Body of pancreas (tissue), 4 donors: ENCODE measurements at places on chromosomes 4 and X. TPM values are rescaled to one million over a fixed set of nuclear protein-coding genes. Genes with fewer than 3 reads are reported as not detected.

DCLK2 gene
- total RNA-seq, result 4.6 TPM

GUCY1B1 gene
- 11.9 TPM for total RNA-seq

SYTL4 gene
- 21.3 TPM for total RNA-seq

NAP1L3 gene
- total RNA-seq, result 0.33 TPM

DNA sequence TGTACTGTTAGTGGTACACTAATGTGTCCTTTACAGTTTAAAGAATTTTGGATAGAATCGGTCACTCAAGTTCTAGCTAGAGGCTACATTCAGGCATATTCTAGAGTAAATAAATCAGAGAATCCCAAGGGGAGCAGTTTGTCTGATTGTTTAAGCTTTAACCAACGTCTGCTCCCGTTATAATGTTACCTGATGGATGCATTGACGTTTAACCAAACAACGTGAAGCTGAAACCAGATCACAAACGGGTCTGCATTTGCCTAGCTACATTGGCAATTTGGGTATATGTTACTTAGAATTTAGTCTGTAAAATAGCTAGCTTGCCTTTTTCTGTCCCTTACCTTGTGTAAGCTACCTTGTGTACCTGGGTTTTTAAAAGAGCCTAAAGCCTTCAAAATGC, 1.6 kb downstream of the PI4K2B start:
- DNase-seq, result no peak

DNA sequence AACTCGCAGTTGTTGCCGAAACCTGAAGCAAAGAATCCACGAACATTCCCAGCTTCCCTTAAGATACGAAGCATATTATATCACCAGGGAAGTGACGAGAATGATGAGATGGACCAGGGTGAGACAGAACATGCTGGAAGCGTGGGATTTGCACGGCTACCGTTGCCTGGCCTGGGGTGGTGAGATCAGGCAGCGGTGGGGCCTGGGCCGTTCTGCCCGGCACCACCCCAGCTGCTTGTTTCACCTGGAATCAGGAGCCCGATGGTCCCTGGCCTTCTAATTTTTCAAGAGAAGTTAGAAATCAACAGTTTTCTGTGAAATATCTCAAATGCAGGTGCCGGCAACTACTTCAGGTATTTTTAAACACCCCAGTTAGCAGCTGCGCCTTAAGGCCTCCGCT, 5.7 kb downstream of the CLDN22 start:
- DNase-seq, result no peak

GRCh38 chrX:3006495-3006894, at the start of gene ARSH:
Gene ARSH (plus strand): TSS chrX:3006546. CDS start chrX:3006613, 67 bp downstream.
- no peak for DNase-seq

DNA sequence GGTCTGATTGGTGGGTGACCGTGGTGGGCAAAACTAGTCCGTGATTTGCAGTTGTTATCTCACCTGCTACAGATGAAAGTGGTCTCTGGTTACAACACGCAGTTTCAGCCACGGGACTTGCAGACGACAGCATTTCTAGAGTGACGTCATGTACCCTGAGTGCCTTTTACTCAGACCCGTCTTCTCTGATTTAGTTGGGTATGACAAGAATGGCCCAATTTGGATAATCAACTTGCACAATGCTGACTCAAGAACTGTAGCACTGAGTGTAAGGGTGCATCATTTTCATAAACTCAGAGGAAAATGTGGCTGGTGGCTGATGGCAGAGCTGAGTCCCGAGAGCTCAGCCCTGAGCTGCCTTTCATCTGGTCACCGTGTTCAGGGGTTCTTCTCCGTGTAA, 281.4 kb upstream of the FRG1 start:
- peak; percentile 42 for DNase-seq

- no peak for DNase-seq
Observed at GRCh38 chr4:13918110-13918509, 290.6 kb upstream of the BOD1L1 start.

GRCh38 chr4:187286525-187286924, 562.9 kb upstream of the FAT1 start:
- no peak for DNase-seq

DNA sequence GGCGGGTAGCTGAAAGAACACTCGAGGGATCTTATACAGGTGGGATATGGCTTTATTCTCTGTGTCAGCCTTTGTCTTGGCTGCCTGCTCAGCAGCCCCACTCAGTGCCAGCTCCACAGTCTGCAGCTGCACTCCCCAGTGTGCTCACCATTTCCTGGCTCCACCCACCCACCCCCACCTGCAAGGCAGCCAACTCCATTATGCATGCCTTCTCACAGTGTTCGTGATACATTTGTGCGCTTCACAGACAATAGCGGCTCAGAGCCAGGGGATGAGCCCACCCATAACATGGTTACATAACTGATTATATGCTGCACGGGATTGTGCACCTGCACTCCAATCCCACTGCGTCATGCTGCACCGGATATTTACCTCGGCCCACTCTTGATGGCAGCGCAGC, 8.8 kb upstream of the TMEM128 start:
- DNase-seq, result no peak

DNA sequence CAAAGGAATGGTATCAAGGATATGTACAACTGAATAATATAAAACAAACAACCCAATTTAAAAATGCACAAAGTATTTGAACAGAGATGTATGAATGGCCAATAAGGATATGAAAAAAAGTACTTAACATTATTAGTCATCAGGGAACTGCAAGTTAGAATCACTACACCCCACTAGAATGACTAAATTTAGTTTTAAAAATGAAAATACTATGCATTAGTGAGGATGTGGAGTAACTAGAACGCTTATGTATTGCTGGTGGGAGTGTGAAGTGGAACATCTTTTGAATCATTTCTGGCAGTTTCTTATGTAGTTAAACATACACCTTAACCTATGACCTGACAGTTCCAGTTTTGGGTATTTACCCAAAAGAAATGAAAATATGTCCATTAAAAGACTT, 13.0 kb upstream of the SLC16A2 start:
- no peak for DNase-seq

GRCh38 chr4:139007640-139008039, 7.9 kb upstream of the NOCT start:
- no peak for DNase-seq

- peak; percentile 48 for DNase-seq
Observed at GRCh38 chr4:13483768-13484121, 395 bp downstream of the RAB28 start.

DNA sequence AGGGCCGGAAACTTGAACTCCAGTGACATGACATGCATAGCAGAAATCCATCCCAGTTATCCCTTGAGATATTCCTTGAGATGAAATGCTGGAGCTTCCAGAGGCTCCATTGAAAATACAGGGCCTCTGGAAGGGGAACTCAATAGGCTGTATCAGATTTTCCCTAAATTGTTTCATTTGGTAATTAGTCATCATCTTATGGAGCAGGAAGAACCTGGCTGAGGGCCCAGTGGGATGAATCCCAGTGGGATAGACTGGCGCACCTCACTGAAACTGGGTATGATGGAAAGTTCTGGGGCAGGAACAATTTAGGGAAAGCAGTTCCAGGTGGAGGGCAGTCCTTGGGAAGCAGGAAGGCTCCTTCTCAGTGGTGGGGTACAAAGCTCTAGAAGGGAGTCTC, 307.8 kb upstream of the DIPK2B start:
- DNase-seq, result no peak

GRCh38 chr4:142660728-142661127, 185.4 kb downstream of the INPP4B start:
- no peak for DNase-seq
